ENCODE measurements at places on chromosomes 13 and 19.
A peak's percentile ranks its signal among the peaks of the same experiment; 100 is the strongest.

- DNase-seq = no peak
Measured at GRCh38 chr19:518598-519231, 11.4 kb downstream of the TPGS1 start.

DNA sequence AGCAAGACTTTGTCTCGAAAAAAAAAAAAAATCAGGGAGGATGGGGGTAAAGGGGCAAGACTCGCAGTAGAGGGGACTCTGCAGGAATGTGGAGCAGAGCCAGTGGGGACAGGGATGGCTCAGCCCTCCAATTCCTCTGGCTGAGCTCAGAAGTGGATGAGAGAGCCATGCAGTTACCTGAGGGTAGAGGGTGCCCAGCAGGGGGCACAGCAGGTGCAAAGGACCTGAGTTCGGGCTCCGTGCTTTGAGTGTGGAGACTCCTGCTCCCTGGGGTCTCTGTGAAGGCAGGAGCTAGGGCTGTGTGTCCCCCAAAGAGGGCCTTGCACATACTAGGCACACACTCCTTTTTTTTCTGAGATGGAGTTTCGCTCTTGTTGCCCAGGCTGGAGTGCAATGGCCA, 7.7 kb downstream of the DOCK6 start:
- no peak for DNase-seq

GRCh38 chr13:42395086-42395821, 123.3 kb downstream of the AKAP11 start:
- DNase-seq = no peak

DNA sequence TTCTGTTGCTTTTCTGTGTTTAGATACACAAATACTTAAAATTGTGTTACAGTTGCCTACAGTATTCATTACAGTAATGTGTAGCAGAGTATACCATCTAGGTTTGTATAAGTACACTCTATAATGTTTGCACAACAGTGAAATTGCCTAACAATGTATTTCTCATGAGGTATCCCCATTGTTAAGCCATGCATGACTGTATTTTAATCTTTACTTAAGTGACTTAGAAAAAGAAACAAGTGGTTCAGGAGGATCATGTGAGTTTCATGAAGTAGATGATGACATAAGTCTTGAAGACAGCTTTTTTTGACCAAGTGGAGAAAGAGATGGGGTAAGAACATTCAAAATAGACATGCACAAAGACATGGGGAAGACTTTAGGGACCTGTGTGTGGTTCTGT, 8.4 kb upstream of the KCTD4 start:
- DNase-seq = no peak

- DNase-seq = peak; percentile 74
Measured at GRCh38 chr13:42969565-42970172, 22.4 kb downstream of the EPSTI1 start.

GRCh38 chr19:38224014-38224862, at the start of gene DPF1:
Gene DPF1 (minus strand): TSS chr19:38224222. CDS start chr19:38224142, 80 bp downstream.
- DNase-seq = peak; percentile 74

DNA sequence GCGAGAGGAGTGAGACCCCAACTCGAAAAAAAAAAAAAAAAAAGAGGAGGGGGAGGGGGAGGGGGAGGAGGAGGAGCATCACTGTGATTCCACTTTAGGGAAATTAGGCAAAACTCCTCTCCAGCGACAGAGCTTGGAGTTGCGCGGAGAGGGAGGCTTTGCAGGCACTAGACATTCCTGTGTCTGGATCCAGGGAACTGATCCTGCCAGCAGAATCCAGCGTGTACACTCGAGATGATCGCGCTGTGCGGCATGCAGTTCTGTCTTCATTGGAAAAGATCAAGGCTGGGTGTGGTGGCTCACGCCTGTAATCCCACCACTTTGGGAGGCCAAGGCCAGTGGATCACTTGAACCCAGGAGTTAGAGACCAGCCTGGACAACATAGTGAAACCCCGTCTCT, 29.6 kb upstream of the KLF2 start:
- no peak for DNase-seq

Measured in dorsolateral prefrontal cortex (tissue), 122 donors.